CD4-positive, alpha-beta T cell treated with Interleukin-2 at 100 ng/mL for 4 hours (primary cell): ENCODE measurements at places on chromosomes 2 and 18.

- no peak for DNase-seq
These were observed 808 bp upstream of the SERPINB11 start for GRCh38 chr18:63701952-63702351.

DNA sequence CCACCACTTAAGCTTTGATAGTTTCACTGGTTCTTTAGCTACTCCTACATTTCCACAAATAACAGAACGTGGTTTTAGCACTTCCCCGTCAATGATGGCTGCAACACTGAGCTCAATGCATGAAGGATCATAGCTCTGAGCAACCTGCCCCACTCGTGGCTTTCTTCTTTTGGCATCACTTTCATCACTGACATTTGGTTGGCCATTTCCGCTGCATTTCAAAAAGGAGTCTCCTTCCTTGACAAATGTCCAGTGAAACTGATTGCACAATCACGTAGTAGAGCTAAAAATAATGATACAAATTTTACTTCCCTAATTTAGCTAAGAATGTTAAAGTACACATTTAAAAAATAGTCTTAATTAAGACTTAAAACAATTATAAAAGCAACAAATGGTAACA lies 205.2 kb upstream of the HDAC4 start:
- DNase-seq, result no peak

DNA sequence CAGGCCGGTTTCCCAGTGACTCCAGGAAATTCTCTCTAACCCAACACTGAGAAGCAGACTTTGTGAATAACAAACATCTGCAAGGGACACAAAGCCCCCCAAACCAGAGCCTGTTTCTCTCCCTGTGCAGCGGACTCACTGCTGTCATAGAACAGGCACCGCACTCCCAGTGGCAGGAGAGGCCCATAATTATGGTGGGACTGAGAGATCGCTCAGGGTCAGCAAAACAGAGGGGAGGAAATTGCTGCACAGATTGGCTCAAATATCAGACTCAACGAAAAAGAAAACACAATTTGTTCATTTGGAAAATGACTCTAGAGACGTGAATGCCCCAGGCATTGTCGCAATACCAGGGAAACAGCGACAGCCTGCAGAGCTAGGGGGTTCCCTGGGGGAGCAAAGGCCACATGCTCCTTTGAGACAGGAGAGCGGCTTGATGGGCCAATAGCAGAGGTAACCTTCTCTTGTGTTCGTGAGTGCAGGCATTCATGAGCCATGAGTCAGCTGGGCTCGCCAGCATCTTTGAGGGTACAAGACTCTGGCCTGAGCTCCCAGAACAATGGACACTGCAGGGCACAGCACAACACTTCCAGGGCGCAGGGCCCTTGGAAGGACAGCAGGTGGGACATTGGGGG lies 143.3 kb upstream of the KLHL29 start:
- DNase-seq, result no peak

- no peak for DNase-seq
These were observed 522.0 kb downstream of the SPAG16 start for GRCh38 chr2:213806125-213806726.

GRCh38 chr2:16862471-16862870 lies 196.8 kb upstream of the CYRIA start:
- DNase-seq, result no peak

GRCh38 chr2:165497659-165498317 lies 28.3 kb downstream of the CSRNP3 start:
- no peak for DNase-seq

- DNase-seq, result no peak
These were observed 27.5 kb upstream of the ACVR1 start for GRCh38 chr2:157903626-157904025.
